GOT3 (cell line): ENCODE measurements at places on chromosomes 6 and 20.

DNA sequence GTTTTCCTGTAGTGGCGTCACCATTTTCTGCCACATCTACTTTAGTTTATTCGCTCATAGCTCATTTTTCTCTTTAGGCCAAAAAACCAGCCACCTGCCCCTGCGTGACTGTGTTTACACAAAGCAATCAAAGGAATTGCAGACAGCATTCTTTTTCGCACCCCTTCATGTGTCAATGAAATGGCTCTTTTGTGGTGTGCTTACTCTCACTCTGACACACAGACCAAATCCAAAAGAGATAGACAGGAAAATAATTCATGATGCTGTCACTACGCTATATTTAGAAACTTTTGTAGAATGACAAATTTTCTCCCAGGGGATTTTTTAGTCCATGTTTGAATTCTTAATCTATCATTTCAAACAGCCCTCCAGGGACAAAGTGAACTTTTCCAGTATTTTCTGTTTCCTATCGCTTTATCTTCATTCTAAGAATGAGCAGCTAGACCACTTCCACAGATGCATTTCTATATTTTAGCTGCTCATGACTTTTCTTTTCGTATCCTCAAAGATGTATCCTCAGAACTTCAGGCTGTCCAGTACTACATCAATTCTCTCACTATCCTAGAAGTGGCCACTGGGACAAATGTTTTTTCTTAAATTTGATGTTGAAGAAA is 37.9 kb upstream of the KHDRBS2 start:
- no peak for DNase-seq

- DNase-seq: no peak
These were observed 62.7 kb upstream of the XRN2 start for GRCh38 chr20:21240394-21240793.

DNA sequence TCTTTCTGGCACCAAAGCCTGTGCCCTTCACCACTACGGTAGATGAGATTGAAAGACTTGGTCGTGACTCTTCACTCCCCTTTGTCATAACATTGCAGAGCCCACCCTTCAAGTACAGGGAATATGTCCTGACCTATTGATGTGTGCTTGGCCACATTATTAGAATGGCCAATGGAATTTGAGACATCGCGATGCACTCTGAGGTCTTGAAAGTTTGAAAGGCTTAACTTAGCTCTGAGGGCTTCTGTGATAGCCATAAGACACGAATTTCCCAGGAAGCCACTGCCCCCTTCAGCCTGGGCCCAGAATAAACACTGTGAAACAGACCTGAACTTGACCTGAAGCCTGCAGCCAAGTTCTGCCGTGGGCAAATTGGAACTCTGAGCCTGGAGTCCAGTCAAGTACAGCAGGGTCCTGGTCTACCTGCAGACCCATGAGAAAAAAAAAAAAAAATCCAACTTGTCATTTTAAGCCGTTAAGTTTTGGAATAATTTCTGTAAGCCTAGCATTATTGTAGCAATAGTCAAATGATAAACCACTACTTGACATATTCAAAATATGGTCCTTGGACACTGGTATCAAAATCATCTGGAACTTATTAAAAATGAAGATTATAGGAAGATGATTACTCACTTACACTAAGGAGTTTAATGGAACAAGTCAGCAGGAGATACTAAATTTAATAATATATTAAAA is 36.9 kb upstream of the TRAF3IP2 start:
- DNase-seq: no peak

GRCh38 chr20:51005214-51005613 is 17.7 kb downstream of the KCNG1 start:
- DNase-seq: no peak

DNA sequence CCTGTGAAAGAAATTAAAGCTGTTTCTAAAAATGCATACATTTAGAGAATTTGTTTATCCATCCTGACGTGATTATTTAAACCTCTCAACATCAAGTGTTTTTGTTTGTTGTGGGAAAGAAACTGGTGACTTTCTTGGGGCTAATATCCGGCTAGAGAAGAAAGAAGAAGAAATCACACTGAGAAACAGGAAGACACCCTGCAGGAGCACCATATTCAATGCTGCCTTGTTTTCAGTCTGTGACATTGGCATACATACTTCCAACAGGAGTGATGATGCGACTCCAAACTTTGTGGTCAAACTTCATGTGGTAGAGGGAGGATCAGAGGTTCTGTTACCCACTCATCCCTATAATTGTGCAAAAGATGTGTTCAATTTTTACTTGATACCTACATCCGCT is 997.6 kb upstream of the CITED2 start:
- DNase-seq: no peak

DNA sequence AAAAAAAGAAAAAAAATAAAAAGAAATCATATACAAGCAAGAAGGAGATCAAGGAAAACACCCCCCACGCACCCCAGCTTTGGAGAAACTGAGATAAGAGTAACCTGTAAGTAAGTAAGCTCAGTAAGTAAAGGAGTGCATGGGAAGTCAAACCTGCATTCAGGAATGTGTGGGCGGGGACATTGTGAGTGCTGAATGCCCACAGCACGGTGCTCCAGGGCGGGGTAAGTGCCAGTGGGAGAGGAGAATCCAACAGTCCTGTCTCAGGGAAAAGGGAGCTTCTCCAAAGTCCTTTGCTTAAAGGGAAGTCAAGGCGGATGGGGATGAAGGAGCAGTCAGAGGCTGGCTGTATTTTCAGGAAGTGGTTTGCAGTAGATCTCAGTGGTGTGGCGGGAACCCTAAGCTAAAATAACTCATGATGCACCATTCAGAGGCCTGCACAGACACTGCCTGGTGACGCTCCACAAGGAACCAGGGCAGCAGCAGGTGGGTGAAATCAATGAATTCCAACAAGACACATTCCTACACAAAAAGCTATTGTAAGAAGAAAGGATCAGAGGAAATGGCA is 368.0 kb downstream of the QKI start:
- DNase-seq: no peak

GRCh38 chr6:68911334-68911733 is 276.3 kb downstream of the ADGRB3 start:
- DNase-seq: no peak

- DNase-seq: no peak
These were observed 41.7 kb downstream of the TMEM242 start for GRCh38 chr6:157281570-157281969.

- no peak for DNase-seq
These were observed 493.9 kb upstream of the SOX4 start for GRCh38 chr6:21099338-21100314.
